NCI-H1417 treated with DMSO at 0.1 percent for 48 hours (cell line): ENCODE measurements at places on chromosomes 7 and 10.

GRCh38 chr7:38773430-38773829 is 135.6 kb downstream of the VPS41 start:
- DNase-seq = no peak

DNA sequence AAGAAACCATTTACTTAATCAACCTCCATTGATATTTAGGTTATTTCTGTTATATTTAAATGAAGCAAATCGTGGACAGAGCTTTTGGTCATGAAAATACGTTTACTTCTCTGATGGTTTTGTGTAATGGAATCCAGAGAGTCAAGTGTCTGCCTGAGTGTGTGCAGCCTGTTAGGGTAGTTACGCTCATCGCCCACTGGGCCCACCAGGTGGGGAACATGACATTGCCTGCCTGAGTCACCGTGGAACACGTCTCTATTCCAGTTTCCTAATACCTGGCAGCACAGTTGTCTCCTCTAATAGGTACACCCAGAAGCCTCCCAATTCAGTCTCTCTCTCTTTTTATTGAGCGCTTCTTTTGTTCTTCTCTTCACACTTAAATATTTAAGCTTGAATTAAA is 91.0 kb downstream of the ADCY1 start:
- DNase-seq = no peak

- no peak for DNase-seq
Observed at GRCh38 chr10:218798-219197, 83.5 kb downstream of the ZMYND11 start.

DNA sequence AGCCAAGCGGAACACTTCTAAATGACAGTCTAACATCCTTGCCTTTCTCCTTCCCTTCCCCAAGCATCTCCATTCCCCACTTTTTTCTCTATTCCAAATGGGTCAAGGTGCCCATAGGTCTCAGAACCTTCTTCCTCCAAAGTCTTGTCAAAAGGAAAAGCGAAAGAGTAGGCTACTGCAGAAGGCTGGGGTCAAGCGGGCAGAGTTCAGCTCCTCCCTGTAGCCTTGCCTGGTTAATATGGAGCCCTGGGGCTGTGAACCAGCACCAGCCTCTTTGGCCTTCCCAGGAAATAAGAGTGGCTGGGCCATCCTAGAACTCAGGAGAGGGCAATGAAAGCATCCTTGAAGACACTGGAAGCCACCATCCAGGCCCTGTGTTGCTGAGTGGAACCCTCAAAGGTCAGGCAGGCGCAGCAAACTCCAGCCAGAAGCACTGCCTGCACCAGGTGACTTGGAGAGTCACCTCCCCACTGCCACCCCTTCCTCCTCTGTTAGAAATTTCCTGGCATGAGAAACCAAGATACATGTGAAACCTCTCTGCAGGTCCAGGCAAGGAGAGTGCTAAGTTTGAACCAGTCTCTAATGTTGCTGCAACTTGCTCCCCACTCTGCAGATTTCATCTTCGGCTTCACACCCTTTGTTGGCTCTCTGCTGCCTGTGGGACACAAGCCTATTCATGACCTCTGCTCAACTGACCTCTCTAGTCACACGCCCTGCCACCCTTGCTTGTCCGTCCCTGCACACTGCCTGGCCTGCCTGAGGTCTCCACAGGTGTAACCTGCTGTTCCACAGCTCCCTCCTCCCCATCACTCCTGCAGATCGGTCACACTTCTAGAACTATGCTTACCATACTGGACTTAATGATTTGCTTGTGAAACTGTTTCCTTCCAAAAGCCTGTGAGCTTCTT is 74.9 kb downstream of the SH3PXD2A start:
- no peak for DNase-seq

GRCh38 chr10:96850825-96851224 is 18.7 kb downstream of the LCOR start:
- DNase-seq = no peak

DNA sequence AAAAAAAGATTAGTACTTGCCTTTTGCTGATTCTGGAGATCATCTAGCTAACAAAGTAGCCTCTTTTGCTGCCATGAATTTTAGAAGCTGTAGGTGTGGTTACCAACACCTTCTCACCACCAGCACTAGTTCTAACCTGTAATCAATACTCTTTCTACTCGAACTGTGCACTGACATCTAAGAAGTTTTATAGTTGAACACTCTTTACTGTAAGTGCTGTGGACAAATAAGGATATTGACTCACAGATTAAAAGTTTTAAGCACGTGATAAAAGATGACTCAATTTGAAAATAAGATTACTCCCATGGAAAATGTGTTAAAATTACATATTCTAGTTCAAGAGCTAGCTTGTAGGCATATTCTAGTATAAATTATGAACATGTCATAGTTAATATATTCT is 89.9 kb downstream of the REEP3 start:
- DNase-seq = no peak
